ENCODE measurements at places on chromosomes 6 and 20.

DNA sequence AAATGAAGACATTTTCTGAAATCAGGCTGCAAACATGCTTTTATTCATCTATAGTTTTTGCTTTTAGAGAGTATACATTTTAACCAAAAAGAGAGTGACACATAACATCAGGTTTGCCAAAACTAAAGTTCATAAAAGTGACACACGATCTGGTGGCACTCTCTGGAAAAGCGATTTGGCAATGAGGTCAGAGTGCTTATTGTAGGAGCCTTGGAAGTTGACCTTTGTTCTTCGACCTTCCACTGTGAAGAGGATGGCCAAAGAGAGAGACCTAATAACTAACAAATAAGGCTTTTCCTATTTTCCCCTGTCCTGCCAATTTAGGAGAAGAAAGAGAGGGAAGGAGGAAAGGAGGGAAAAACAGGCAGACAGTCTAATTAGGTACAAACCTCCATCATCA lies 230.1 kb downstream of the SIM1 start:
- DNase-seq = no peak

- no peak for DNase-seq
These were observed 1.3 kb upstream of the FOXF2 start for GRCh38 chr6:1387876-1388629.

DNA sequence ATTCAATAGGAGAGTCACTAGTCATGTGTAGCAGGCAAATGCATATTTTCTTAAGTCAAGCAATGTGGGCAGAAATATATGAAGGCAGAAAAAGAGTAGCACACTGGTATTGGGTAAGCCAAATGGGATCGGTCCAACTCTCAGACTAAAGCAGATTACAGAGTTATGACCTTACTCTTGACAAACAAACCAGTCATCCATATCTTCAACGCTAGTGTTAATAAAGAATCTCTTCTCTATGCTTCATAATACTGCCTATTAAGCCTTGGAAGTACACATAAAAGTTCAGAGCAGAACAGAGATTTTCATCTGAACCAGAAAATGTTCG lies 320.2 kb upstream of the JARID2 start:
- no peak for DNase-seq

- no peak for DNase-seq
These were observed 338 bp downstream of the RWDD1 start for GRCh38 chr6:116571683-116572000.

- no peak for DNase-seq
These were observed 91.7 kb upstream of the ELOVL5 start for GRCh38 chr6:53440336-53440945.

- DNase-seq = no peak
These were observed 171.3 kb downstream of the CDC5L start for GRCh38 chr6:44558832-44559251.

DNA sequence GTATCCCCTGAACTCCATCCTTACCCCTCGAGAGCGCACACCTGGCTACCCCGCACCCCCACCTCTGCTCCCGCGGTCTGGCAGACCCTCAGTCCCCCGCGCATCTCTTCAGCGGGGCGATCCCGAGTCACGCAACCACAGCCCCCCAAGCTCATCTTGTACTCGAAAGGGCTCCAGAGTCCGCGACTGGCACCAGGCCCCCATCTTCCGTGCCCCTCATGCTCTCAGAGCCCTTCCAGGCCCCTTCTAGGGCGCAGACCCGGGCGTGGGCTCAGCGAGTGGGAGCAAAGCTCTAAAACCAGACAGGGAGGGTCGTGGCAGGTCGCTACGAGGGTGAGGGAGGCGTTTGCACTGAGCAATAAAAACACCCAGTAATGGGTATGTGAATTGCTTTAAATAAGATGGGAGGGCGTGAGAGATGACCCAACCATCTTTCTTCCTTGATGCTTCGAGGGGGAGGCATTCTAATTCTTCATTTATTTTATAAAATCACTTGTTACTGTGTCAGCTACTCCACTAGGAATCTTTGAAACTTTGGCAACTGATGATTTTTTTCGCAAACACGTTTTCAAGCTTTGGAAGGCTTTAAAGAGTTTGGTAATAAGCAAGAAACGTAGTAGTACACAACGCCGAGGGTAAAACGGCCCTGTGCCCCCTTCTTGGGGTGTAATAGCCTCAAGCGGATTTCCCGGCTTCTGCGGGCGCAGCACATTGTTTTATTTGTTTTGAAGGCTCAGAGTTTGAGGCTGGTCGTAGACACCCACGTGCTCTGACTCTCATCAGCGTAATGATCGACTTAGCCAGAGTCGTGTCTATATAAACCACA lies 42.6 kb upstream of the SUPT3H start:
- peak; percentile 19 for DNase-seq

DNA sequence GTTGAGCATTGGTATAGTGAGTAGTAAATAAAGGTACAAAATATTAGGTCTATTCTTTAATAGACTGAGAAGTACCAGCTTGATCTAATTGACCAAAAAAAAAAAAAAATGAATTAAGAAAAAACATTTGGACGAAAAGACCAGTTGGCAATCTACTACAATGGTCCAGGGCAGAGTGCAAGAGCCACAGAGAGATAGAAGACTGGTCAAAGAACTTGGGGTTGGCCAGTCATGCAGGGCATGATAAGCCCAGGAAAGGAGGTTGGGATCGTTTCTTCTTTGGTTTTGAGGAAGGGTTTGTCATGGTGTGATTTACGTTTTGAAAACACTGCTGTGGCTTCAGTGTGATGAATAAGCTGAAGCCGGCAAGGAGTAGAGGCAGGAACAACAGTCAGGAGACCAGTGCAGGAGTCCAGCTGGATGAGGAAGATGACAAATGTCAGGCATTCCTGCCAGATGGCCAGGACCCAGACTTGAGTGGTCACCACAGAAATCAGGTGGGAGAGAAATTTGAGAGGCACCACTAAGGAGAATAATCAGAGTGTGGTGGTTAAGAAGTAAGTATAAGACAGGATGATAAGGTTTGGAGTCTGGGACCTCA lies 14.0 kb downstream of the SMLR1 start:
- no peak for DNase-seq

DNA sequence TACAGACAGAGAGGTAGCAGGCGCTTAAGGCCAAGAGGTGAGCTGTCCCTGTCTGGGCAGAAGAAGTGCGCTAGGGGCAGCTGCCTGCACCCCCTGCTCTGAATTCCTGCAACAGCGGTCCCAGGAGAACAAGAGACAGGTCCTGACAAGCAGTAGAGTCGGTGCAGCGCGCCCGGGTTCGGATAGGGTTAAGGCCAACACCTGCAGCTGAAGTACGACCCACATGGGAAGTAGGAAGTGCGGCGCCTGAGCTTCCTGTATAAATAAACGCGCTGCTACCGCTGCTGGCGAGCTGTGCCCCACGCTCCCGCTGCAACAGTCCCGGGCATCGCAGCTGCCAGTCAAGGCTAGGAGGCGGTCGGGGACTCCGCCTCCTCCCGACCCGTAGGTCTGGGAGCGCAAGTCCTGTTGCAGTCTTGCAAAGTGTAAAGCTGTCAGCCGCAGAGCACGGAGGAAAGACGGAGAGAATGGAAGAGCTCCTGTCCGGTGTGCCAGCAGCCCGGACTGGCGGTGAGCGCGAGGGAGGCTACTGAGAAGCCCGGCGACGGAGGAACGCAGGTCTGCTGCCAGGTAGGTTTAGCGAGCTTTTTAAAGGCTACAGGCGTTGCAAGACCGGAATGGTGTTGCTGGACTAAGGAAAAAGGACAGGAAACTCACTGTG lies at the start of gene RNF144B:
RNF144B (plus strand) TSS at position 290 of the 661 bp plus-strand sequence. CDS start 12,185 bp downstream, outside the sequence.
- DNase-seq = peak; percentile 72

- DNase-seq = no peak
These were observed 40.6 kb upstream of the NKX2-2 start for GRCh38 chr20:21554376-21554890.

- no peak for DNase-seq
These were observed 650.6 kb upstream of the ARID1B start for GRCh38 chr6:156126535-156126934.

- no peak for DNase-seq
These were observed 2.8 kb upstream of the LBP start for GRCh38 chr20:38343311-38344106.

- DNase-seq = no peak
These were observed 493.3 kb upstream of the MARCKS start for GRCh38 chr6:113363866-113364265.

DNA sequence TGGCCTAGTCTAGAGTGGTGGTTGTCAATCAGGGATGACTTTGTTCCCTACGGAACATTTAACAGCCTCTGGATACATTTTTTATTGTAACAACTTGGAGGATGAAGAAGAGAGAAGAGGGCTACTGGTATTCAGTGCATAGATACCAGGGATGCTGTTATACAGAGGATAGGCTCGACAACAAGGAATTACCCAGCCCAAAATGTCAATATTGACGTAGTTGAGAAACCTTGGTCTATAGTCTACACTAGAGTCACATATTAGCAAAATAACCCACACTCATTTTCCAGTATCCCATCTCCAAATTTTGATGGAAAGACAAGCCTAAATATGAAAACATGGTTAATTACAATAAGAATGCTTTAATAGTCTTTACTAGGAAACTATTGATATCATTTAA lies 195.1 kb downstream of the PKHD1 start:
- no peak for DNase-seq

GRCh38 chr6:30826961-30827342 lies 57.4 kb upstream of the DDR1 start:
- DNase-seq = no peak

DNA sequence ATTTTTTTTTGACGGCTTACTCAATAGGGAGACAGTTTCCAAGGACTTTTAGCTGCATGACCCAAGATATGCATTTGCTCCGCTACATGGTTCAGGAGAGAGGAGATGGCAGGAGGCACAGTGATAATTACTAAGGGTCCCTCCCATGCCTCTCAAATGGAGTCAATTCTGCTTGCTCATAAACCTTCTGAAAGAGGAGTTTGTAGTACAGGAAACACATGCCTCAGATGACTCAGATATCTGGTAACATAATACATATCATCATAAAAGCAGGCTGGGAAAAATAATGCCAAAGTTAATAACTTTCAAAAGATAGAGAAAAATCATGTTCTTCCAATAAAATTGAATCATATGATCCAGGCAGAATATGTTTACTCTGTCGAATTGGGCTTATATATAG lies 97.6 kb upstream of the DEFB112 start:
- no peak for DNase-seq

DNA sequence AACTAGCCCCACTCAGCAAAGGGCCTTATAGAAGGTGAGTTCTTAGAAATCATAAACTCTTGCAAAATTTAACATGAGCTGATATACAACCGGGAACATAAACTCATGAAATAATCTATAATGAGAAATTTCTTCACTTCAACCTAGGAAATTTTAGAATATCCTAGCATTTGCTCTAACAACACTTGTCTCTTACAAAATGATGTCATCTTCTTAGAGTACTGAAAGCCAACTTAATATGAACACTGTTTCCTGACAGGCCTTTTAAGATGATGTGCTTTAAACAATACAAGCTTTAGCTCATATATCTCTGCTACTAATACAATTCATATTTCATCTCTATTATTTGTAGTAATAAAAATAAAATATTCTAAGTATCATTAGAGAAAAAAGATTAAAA lies 932 bp downstream of the PACRG start:
- no peak for DNase-seq

DNA sequence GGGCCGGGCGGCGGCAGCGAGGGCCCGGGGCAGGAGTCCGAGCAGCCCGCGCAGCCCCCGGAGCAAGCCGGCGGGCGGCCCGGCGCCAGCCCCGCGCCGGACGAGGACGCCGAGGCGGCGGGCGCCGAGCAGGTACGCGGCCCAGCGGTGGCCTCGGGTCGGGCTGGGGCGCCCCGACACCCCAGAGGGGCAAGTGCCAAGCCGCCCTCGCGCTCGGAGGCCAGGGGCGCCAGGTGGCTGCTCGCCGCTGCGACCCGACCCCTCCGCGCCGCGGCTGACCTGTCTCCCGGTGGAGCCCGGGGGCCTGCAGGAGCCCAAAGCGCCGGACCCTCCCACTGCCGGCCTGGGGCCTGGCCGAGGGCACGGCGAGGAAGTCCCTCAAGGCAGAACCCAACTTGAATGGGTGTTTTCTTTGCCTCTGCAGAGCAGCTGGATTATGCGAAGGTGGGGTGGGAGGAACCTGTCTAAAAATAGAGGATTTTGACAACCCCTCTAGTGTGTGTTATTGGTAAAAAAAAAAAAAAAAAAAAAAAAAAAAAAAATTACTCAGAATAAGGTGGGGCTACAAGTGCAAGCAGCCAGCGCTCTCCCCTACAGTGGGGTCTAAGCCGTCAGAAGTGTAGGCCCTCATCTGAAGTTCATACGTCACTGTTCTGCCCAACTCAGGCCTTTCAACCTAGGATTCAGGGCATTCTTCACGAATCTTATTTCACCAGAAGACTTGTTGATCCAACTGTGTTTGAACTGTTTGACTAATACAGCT lies 609 bp downstream of the OGFRL1 start:
- DNase-seq = peak; percentile 83

- DNase-seq = no peak
These were observed 2.2 kb downstream of the ADGRF4 start for GRCh38 chr6:47700596-47700995.

- no peak for DNase-seq
These were observed 20.6 kb downstream of the OLIG3 start for GRCh38 chr6:137473598-137473997.

DNA sequence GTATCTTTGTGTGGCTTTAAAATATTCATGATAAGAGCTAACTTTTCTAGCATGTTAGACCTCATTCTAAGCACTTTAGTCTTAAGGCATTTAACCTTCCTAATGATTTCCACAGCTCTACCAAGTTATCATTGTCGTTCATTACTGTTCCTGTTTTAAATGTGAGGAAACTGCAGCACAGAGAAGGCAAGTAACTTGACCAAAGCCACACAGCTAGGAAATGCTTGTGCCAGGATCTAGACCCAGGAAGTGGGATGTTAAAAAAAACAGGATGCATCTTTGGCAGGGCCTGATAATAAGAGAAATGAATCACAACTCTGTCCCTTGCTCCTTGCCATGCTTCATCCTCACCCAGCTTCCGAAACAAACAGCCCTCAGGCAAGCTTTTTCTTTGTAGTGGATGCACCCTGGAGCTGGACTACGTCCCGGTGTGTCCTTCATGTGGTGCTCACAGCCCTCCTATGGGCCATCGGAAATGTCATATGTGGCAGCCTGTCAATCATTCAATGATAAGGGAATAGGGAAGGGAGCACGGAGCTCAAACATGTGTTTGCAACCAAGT lies 196.9 kb upstream of the RREB1 start:
- no peak for DNase-seq

DNA sequence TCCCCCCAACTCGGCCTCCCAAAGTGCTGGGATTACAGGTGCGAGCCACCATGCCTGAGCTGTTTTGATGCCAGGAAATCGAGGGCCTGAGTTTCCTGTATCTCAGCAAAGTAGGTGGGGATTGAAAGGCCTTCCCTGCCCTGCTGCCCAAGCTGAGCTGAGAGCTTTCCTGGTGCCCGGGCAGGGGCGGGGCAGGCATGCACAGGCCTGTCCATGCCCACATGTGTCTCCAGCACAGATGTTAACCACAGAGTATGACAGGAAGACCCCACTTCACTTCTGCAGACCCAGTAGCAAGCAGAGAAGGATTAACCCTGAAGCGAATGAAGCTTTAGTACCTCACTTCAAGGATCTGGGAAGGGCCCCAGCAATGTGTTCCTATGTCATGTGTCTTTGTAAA lies 66.0 kb downstream of the GPR6 start:
- no peak for DNase-seq

GRCh38 chr6:42572523-42572922 lies 8.7 kb downstream of the UBR2 start:
- DNase-seq = no peak
